ENCODE measurements at places on chromosomes 6 and 20. TPM values are rescaled to one million over a fixed set of nuclear protein-coding genes. Genes with fewer than 3 reads are reported as not detected.

- no peak for DNase-seq
- H3K27ac ChIP-seq: no peak overlapping the region
- H3K27me3 ChIP-seq: no peaks in the 10 kb centered on the region
These were observed 110.9 kb downstream of the ARMC2 start for GRCh38 chr6:108958900-108959770.

- H3K4me3 ChIP-seq: no peak overlapping the region
- H3K4me1 ChIP-seq: peaks cover 52% of the 10 kb centered on the region
- H3K36me3 ChIP-seq: no peaks in the 10 kb centered on the region
- DNase-seq: peak; percentile 30
- H3K27me3 ChIP-seq: no peaks in the 10 kb centered on the region
These were observed 23.8 kb downstream of the RBM38 start for GRCh38 chr20:57414867-57415592.

DNA sequence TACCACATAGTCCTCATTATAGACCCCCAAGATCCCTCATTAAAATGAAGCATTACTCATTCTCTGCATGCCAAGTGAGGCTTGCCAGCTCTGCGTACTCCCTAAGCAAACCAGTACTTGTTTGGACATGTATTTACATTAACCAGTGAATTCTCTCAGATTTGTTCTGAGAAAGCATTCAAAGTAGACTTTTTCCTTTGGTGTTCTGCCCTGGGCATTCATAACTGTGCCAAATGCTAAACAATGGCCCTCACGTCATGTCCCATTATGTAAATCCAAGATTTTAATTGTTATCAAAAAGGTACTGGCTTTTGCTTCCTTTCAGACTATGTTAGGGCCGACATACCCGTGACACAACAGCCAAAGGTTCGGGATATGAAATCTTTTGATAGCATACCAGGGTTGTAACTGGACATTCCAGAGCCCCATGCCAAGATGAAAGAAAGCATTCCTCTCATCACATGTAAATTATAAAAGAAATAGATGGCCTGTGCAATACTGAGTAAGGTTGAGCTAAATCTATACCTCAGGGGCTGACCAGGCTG lies 164.2 kb downstream of the ADAT2 start:
- peaks cover 20% of the 10 kb centered on the region for H3K4me1 ChIP-seq
- no peak overlapping the region for H3K27ac ChIP-seq
- H3K27me3 ChIP-seq: no peaks in the 10 kb centered on the region
- H3K36me3 ChIP-seq: no peaks in the 10 kb centered on the region
- H3K4me3 ChIP-seq: no peak overlapping the region

DNA sequence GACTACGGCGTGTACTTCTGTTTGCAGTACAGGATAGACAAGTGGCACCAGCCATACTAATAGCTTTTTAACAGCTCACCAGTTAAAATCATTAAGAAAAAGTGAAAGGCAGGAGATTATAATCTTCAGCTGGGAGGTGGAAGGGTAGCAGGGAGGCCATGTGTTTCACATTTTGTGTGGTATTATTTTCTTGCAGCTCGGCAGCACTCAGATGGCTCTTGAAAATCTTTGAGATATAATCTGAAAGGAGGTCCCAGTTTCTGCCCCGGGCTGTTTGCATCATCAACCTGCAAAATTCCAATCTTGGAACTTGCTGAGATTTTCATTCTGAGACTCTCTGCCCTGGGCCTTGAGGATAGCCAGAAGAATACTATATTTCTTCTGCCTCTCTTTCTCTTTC lies 87.5 kb upstream of the HDAC2 start:
- H3K4me1 ChIP-seq: peaks cover 28% of the 10 kb centered on the region
- peak overlapping the region; percentile 26 for H3K27ac ChIP-seq
- H3K27me3 ChIP-seq: no peaks in the 10 kb centered on the region
- no peak for DNase-seq
- no peaks in the 10 kb centered on the region for H3K36me3 ChIP-seq

- DNase-seq: no peak
- no peak overlapping the region for H3K27ac ChIP-seq
- no peaks in the 10 kb centered on the region for H3K36me3 ChIP-seq
- H3K4me1 ChIP-seq: no peaks in the 10 kb centered on the region
- no peaks in the 10 kb centered on the region for H3K27me3 ChIP-seq
These were observed 230.4 kb upstream of the CST7 start for GRCh38 chr20:24718696-24719095.

DNA sequence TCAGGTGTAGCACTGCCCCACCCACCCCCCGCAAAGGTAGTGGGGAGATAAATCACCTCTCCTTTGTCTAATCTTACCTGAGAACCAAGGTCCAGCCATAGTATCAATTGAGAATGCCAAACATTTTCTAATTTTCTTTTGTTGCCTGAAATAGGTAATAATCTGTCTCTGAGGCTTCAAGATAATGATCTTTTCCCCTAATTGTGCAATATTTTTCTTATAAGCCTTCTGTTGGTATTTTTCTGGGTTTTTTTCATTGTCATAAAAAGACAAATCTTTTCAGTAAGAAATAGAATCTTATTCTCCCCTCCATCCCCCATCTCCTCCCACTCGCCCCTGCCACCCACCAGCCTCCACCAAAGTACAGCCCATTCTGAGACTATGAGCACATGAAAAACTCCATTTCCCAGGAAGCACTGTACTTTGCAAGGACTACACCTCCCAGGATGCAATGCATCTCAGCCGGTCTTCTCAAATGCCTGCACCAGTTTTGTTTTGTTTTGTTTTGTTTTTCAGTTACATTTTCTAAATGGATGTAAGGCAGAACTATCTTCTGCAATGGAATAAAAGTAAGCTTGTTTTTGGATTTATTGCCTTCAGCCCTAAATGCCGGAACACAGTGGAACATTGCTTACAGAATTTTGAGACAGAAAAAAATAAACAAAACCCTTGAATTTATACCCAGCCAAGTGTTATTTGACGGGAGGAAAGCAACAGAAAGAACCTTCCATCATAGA lies 268.0 kb downstream of the TFAP2A start:
- DNase-seq: peak; percentile 47
- no peaks in the 10 kb centered on the region for H3K36me3 ChIP-seq
- peak overlapping the region; percentile 9 for H3K4me3 ChIP-seq
- no peaks in the 10 kb centered on the region for H3K27me3 ChIP-seq
- H3K27ac ChIP-seq: no peak overlapping the region
- H3K4me1 ChIP-seq: no peaks in the 10 kb centered on the region

- DNase-seq: no peak
- no peak overlapping the region for H3K4me3 ChIP-seq
- H3K4me1 ChIP-seq: no peaks in the 10 kb centered on the region
These were observed 586.8 kb upstream of the JAG1 start for GRCh38 chr20:11260611-11261010.

GRCh38 chr6:129696843-129697242 lies 13.1 kb downstream of the ARHGAP18 start:
- H3K4me1 ChIP-seq: no peaks in the 10 kb centered on the region
- DNase-seq: no peak
- no peak overlapping the region for H3K27ac ChIP-seq
- no peaks in the 10 kb centered on the region for H3K27me3 ChIP-seq
- no peaks in the 10 kb centered on the region for H3K36me3 ChIP-seq

GPRC6A gene
- total RNA-seq: not detected

GRCh38 chr6:166586424-166587156 lies at the start of gene RAMACL:
RAMACL (minus strand) TSS chr6:166586678; CDS start chr6:166586477, 201 bp downstream.
- H3K27me3 ChIP-seq: no peaks in the 10 kb centered on the region
- H3K4me3 ChIP-seq: no peak within 1 kb of the TSS
- no peaks in the 10 kb centered on the region for H3K4me1 ChIP-seq
- no peak within 1 kb of the TSS for H3K27ac ChIP-seq
- no peak for DNase-seq

GRCh38 chr6:141658696-141659095 lies 474.0 kb upstream of the GJE1 start:
- H3K27ac ChIP-seq: no peak overlapping the region
- no peaks in the 10 kb centered on the region for H3K27me3 ChIP-seq
- DNase-seq: no peak
- H3K4me3 ChIP-seq: no peak overlapping the region
- no peaks in the 10 kb centered on the region for H3K36me3 ChIP-seq
- no peaks in the 10 kb centered on the region for H3K4me1 ChIP-seq

GRCh38 chr6:38512211-38512610 lies 127.5 kb downstream of the BTBD9 start:
- DNase-seq: no peak
- H3K4me3 ChIP-seq: no peak overlapping the region
- H3K27ac ChIP-seq: no peak overlapping the region
- H3K4me1 ChIP-seq: peaks cover 17% of the 10 kb centered on the region
- H3K36me3 ChIP-seq: no peaks in the 10 kb centered on the region

EYA4 gene
- not detected for total RNA-seq

MYLK4 gene
- total RNA-seq: 0.69 TPM

DZANK1 gene
- 2.1 TPM for total RNA-seq

GRCh38 chr6:80145921-80146320 lies 39.5 kb downstream of the BCKDHB start:
- no peak overlapping the region for H3K27ac ChIP-seq
- H3K4me1 ChIP-seq: no peaks in the 10 kb centered on the region
- no peaks in the 10 kb centered on the region for H3K36me3 ChIP-seq
